ENCODE measurements at places on chromosomes 12 and 14. TPM values are rescaled to one million over a fixed set of nuclear protein-coding genes. Genes with fewer than 3 reads are reported as not detected.
A peak's percentile ranks its signal among the peaks of the same experiment; 100 is the strongest.

- no peak overlapping the region for H3K4me3 ChIP-seq
- no peak for DNase-seq
- no peaks in the 10 kb centered on the region for H3K36me3 ChIP-seq
- no peaks in the 10 kb centered on the region for H3K4me1 ChIP-seq
- no peak overlapping the region for H3K27ac ChIP-seq
Measured at GRCh38 chr14:33451211-33451610, 499.7 kb downstream of the EGLN3 start.

ESPL1 gene
- 8.5 TPM for total RNA-seq

LRRK2 gene
- 7.0 TPM for total RNA-seq

DNA sequence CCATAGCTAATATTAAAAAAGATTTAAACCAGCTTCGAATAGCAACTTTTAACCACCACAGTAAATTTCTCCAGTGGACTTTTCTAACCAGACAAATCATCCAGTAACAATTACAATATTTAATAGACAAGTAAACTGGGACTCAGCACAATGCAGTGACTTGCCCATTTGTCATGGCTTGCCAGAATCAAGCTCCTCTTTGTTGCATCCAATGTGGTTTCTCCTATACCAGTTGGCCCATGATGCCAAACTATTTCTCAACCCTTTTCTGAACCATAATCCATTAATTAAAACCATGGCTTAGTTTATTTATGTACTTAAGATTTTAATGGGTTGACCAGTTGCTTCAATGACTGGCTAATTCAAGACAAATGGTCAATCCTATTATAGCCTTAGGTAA, 64.4 kb downstream of the DIO2 start:
- no peak overlapping the region for H3K27ac ChIP-seq
- H3K36me3 ChIP-seq, result no peaks in the 10 kb centered on the region
- no peaks in the 10 kb centered on the region for H3K4me1 ChIP-seq

- no peak overlapping the region for H3K4me3 ChIP-seq
- H3K4me1 ChIP-seq, result no peaks in the 10 kb centered on the region
- H3K27ac ChIP-seq, result no peak overlapping the region
- no peaks in the 10 kb centered on the region for H3K36me3 ChIP-seq
Measured at GRCh38 chr12:18923721-18924120, 185.8 kb downstream of the CAPZA3 start.

GPRC5D gene
- not detected for total RNA-seq

GRCh38 chr12:31018106-31018789, 55.4 kb upstream of the DDX11 start:
- DNase-seq, result no peak
- no peak overlapping the region for H3K4me3 ChIP-seq
- H3K27me3 ChIP-seq, result peaks cover 12% of the 10 kb centered on the region
- no peaks in the 10 kb centered on the region for H3K4me1 ChIP-seq
- no peaks in the 10 kb centered on the region for H3K36me3 ChIP-seq
- no peak overlapping the region for H3K27ac ChIP-seq

KRT71 gene
- not detected for total RNA-seq

KRT8 gene
- total RNA-seq, result 5.5 TPM

DNA sequence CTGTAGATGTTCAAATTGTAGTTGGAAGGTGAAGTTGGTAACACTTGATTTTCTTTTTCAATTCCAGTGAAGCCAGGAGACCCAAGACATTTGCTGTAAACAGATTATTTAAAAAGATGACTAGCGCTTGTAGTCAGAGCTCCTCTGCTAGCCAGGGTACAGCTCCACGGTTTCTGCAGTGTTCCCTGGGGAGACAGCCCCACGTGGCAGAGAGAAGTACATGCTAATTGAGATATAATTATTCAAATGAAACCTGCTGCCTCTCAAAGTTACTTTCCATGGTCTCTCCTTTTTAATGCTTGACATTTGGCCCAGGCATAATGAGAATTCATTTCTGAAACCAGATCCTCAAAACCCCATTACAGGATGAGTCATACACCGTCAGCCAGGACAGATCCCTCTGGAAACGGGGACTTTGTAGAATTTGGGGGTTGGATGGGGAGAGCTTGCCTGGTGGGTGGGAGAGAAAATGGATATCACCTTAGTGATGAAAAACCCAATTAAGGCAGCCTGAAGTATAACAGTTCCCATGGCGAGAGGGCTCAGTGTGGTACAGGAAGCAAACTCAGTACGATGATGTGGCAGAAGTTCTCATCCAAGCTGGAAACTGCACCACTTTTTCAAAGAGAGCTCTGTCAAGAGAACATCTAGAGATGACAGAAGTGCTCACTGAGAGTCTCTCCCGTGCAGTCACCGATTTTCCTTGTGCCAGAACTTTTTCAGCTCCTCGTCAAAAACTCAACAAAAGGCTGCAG, 637.7 kb upstream of the TMEM132C start:
- H3K27ac ChIP-seq, result peak overlapping the region; percentile 85
- no peaks in the 10 kb centered on the region for H3K36me3 ChIP-seq
- peak overlapping the region; percentile 34 for H3K4me3 ChIP-seq
- H3K4me1 ChIP-seq, result peaks cover 21% of the 10 kb centered on the region

CCDC197 gene
- not detected for total RNA-seq
